CD4-positive, alpha-beta T cell treated with Interleukin-17A for 1 hour (primary cell): ENCODE measurements at places on chromosomes 4 and X.

DNA sequence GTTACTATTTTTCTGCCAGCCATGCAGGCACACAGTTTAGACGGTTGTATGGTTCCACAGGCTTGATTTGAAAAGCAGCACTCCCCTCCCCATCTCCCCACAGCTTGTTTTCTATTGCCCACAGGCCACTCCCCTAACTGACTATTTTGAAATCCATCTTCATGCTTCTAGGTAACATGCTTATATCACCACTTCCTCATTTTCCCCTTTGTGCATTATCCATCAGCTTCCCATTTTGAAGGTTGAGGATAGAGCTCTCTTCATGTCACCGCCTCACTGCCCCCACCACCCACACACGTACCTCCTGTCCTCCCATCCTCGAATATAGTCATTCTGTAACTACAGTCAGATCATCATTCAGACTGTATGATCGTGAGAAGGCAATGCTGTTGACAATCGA lies 224.7 kb downstream of the MID1 start:
- no peak for DNase-seq

- DNase-seq = no peak
Measured at GRCh38 chrX:52870046-52870445, 2.2 kb upstream of the XAGE3 start.

DNA sequence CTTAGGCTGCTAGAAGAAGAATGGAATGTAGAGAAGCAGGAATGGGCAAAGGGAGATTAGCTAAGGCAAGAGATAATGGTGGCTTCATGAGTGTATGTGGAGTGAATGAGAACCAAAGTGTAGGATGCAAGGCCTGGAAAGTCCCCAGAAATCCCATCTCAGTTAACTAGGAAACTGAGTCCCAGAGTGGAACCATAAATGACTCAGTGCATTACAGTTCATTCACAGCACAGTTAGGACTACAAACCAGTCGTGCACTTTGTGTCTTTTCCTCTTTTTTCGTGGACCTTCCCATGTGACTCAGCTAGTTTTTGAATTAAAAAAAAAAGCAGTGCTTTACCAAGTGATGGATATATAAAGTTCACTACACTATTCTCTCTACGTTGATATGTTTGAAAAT lies 27.7 kb upstream of the REST start:
- DNase-seq = no peak

- DNase-seq = no peak
Measured at GRCh38 chr4:44632089-44632488, 19.3 kb downstream of the YIPF7 start.

- peak; percentile 5 for DNase-seq
Measured at GRCh38 chr4:100421361-100421978, 96.4 kb downstream of the EMCN start.

GRCh38 chrX:154409222-154409871 lies at the start of gene DNASE1L1:
DNASE1L1 (minus strand) TSS chrX:154409254; CDS start chrX:154405568, 3,686 bp downstream.
- no peak for DNase-seq
